ENCODE measurements at places on chromosomes 3 and 15.
A peak's percentile ranks its signal among the peaks of the same experiment; 100 is the strongest.

- no peak for DNase-seq
Observed at GRCh38 chr15:75143738-75144334, 57.8 kb upstream of the C15orf39 start.

DNA sequence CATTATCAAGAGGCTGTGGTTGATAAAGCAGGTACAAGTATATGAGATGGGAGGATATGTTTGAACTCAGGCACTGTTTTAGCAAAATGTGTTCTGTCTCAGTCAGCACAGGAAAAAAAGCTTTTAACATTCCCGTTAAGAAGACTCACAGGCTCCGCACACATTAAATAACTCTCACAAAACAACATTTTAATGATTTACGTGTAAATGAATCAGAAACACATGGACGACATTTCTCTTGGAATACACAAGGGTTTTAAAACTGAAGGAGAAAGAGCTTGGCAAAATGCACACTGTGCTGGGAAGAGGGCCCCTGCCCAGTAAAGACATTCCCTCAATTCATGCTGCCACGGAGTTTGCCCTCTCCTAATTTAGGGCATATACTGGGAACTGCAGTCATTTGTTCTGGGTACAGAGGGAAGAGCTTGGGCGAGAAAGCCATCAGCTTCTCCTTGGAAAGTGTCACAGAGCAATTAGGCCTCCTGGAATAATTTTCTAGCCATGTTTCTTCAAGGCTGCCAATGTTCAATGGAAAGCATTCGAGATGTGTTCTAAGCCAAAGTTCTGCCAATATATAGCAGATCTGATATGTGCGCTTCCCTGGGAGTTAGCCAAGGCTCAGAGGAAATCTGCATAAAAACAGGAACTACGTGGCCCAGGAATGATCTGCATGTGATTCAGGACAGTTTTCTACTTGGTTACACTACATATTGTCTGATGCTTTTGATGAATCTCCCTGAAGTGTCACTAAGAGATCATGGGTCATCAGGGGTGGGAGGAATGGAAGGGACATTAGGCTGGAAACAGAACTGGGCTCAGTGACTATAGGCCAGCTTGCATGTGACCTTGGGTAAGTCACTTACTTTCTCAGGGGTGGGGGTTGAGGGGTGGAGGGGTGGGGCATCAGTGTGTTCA, 2.2 kb upstream of the MASP1 start:
- no peak for DNase-seq

DNA sequence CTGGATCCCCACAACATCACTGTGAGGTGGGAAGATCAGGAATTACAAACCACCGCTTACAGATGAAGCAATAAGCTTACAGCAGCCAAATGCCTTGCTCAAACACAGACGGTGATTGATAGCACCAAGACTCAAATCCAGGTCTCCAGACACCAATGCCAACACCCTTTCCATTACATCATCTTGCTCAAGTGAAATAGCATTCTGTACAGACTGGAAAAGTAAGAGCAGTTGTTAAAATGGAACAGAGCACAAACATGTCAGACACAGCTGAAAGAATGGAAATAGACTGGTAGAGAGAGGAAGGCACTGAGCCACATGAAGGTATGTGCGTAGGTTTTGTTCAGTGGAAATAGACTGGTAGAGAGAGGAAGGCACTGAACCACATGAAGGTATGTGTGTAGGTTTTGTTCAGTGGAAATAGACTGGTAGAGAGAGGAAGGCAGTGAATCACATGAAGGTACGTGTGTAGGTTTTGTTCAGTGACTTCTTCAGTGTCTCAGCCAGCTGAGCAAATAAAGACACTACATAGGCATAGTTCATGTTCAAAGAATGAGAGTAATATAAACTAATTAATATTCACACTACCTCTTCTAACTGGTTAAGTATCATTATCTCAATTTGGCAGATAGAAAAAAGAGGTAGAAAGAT, 15.6 kb downstream of the CLDN1 start:
- DNase-seq, result peak; percentile 92

DNA sequence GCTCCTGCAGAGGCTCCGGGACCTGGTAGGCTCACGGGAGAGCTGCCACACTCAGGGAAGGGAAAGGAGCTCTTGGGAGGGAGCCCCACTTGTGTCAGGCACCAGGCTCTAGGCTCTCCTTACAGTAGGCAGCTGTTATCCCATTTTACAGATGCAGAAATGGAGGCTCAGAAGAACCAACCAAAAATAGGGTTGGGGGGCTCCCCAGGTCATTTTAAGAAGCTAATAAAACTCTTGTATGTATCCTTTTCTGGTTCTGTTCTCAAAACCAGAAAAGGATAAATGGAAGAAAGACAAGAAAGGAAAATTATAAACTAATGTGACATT, 23.5 kb upstream of the GP9 start:
- DNase-seq, result no peak

- DNase-seq, result no peak
Observed at GRCh38 chr3:118573912-118574311, 460.7 kb downstream of the IGSF11 start.

- no peak for DNase-seq
Observed at GRCh38 chr15:37058316-37058985, 41.9 kb downstream of the MEIS2 start.

GRCh38 chr15:66107070-66107469, 146.5 kb downstream of the MEGF11 start:
- no peak for DNase-seq

DNA sequence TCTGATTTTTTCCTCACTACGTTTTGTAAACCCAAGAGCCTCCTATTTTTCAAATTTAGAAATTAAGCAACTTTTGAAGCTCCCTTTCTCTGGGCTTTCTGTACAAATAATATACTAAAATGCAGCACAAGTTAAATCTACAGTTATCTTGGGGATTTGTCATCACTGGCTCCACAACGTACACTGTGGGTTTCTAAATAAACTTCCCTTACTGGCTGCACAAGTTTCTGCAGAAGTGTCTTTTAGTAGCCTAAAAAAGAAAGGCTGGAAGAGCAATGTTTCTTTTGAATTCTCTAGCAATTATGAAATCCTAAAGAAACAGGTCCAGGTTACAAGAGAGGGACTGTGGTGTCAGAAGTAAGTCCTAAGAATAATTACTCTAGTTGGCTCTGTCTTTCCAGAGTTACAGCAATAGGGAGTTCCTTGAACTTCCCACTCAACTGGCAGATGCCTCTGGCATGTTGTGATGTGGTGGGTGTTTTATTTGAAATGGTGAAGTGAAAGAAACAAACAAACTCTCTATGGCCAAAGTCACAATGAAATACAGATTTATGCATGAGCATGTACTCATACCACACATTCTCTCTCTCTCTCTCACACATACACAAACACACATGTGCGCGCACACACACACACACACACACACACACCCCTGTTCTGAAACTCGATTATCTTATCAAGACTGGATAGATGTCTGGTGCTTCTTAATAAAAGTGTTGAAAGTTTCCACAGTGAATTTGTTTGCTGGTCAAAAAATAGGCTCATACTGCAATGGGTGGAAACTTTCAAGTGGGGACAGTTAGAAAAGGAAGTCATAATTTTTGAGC, 198.2 kb downstream of the SSR3 start:
- peak; percentile 61 for DNase-seq

DNA sequence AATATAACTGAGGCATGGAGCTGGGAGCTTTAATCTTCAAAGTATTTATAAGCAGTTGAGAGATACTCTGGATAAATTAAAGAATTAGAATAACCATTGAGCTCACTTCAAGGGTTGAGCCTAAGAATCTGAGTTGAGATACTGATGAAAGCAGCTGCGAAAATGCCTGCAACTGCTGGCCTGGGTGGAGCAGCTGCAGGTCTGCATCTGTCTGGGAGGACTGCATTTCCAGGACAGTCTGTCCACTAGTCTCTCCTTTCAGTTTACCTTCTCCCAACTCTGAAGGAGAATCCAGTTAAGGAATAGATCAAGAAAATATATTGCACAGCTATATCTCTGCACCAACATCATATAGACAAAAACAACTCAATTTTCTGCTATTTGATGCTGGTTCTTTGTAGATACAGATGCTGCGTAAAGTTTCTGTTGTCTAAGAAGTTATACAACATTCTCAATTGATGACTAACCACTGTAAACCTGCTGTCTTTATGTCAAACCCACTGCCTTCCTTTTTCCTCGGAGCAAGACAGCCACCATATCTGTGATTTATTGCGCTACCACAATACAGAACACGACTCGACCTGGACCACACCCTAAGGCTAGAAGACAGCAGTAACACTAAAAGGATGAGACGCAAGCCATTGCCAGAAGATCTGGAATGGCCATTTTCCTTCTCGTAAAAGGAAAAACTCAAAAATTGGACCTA, 245.1 kb downstream of the MAGI1 start:
- no peak for DNase-seq

GRCh38 chr15:101288905-101289513, 6.0 kb downstream of the SNRPA1 start:
- DNase-seq, result peak; percentile 66

- DNase-seq, result peak; percentile 88
Observed at GRCh38 chr3:169241991-169242707, 421.4 kb downstream of the MECOM start.

GRCh38 chr3:143441516-143442171, 322.1 kb downstream of the CHST2 start:
- no peak for DNase-seq

DNA sequence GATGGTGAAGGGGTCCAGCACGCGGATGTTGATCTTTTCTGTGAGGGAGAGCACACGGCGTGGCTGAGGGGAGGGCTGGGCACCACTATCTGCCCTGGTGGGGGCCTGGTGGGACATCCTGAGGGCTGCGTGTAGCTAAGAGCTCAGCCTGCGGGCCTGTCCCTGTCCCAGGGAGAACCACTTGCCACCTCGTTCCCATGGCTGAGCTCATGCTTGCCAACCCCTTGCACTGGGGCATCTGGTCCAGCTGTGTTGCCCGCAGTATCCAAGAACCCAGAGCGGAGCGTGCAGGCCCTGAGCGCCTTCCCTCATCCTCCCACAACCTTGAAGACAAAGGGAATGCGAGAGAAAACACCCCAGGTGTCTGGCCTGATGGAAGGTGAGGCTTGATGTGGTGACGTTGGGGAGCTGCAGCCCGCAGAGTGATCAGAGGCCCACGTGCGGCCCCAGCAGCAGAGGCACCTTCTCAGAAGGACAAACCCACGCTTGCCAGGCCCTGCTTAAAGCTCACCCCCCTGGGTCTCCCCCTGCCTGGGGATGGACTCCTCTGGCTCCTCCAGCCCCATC, 28.9 kb downstream of the TKT start:
- no peak for DNase-seq

GRCh38 chr15:53950572-53950971, 27.7 kb upstream of the UNC13C start:
- no peak for DNase-seq

GRCh38 chr3:145087038-145087437, 1073.9 kb downstream of the PLOD2 start:
- DNase-seq, result no peak

DNA sequence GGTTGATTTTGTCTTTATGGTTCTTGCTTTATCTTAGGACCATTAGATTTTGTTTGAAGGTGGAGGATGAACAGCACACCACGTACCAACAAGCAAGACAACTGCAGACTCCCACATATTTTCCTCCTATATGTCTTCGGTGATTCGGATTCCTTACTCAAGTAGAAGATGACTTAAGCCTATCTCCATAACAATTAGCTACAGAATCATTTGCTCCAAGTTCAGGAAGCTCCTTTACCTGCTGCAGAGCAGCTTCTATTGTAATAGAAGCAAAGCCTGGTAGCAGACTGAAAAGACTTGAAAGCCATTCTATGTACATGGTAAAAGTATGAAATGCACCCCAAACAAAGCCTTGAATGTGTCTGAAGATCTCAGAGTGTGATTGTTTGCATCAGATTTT, 229.0 kb downstream of the SOX2 start:
- DNase-seq, result no peak

DNA sequence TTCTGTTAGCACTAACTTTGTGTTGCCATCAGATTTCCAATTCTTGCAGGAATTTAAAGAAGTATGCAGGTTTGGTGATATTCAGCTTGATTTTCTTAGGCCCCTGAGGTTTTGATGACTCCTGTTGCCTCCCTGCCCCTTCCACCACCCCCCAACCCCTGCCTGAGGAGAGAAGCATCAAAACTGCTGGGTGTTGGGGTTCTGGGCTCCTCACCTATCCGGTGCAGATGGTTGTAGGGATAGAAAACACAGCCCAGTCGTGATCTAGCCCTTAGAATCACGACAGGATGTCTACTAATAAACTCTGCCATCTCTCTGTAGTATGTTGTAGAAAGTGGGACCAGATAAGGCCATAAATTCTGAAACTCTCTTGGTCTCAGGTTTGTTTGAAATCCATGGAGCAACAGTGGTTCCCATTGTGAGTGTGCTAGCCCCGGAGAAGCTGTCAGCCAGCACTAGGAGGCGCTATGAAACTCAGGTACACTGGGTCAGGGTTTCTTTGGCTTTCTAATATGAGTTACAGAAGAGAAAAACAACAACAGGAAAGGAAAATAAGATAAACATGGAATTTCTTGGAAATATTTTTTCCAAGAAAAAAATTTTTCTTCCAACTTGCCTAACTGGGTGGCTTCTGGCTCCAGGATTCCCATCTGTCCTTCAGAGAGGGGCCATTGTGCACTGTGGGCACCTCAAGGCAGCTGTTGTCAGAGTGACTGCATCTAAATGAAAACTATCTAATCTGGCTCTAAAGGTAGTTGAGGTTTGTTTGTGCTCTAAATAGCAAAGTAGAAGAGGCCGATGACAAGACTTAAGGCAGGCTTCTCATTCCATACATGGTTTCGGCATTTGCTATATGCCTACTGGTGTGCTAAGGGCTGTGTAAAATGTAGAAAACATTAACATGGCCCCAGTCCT, 8.7 kb downstream of the SRP14 start:
- DNase-seq, result peak; percentile 23

- no peak for DNase-seq
Observed at GRCh38 chr15:63446255-63446654, 58.1 kb upstream of the USP3 start.

DNA sequence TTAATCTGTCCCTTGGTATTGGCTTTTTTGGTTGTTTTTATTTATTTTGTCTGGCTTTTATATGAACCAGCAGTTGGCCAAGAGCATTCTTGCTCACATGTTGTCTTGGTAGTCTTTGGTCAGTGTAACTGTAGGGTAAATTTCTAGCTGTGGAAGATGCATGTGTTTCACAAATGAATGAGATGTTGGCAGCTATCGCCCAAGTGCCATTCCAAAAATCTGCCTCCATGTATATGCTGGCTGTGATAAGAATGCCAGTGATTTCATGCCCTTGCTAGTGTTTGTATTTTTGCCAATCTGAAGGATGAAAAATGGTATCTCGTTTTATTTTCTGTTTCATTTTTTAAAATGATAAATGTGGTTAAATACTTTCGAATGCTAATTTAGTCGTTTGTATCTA, 50.1 kb downstream of the TLNRD1 start:
- DNase-seq, result no peak

DNA sequence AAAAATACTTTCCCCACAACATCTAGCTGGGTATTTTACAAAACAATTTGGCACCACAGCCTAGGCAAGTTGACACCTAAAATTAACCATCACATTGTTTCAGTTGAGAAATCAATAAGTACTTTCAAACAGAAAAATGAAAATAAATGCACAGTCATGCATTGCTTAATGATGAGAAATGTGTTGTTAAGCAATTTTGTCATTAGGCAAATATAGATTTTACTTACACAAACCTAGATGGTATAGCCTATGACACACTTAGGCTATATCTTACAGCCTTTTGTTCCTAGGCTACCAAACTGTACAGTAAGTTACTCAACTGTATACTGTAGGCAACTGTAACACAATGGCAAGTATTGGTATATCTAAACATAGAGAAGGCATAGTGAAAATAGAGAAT, 608.6 kb upstream of the BCHE start:
- DNase-seq, result no peak
